BJ (cell line): ENCODE measurements at places on chromosomes 4 and X.

DNA sequence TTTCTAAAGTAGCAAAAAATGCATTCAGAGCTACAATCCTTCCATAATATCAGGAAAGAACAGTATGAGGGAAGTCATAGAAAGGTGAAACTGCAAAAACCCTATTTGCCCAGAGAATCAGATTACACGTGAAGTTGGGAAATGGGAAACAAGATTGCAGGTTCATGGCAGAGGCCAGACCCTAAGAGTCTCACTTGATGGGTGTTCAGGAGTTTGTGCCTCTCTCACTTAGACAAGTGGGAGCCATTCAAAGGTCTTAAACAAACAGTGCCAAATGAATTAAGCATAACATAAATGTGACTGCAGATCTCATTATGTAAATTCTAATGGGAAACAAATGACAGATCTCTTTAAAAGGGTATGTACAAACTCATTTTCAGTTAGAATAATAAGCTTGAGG, 91.6 kb downstream of the ARAP2 start:
- no peak for DNase-seq

DNA sequence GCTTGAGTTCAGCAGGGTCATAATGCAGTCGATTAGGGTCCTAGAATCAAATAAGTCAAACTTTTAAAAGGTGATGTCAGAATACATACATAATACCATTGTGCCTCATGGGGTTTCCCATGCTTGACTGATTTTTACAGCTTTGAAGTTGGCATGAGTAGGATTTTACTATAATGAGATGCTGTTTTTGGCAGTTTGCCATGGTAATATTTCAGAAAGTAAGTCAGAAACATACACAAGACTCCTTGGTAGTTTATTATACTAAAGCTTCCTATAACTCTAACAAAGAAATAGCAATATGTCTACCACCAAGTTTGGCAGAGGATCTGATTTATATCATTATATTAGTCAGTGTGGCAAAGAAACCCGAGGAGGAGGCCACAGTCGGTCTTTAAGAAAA, 45.2 kb downstream of the PHKA2 start:
- DNase-seq, result no peak

GRCh38 chr4:129526812-129527211, 430.9 kb downstream of the C4orf33 start:
- DNase-seq, result no peak

GRCh38 chr4:140018931-140019618, 134.9 kb downstream of the MAML3 start:
- DNase-seq, result no peak

- DNase-seq, result no peak
Measured at GRCh38 chrX:119758731-119759247, 401 bp downstream of the SOWAHD start.
